ENCODE measurements at places on chromosomes 16 and 17.

- DNase-seq = no peak
Measured at GRCh38 chr16:66569827-66570405, 3.7 kb downstream of the CMTM1 start.

- DNase-seq = no peak
Measured at GRCh38 chr16:35184356-35184870, 1725.0 kb downstream of the TP53TG3F start.

DNA sequence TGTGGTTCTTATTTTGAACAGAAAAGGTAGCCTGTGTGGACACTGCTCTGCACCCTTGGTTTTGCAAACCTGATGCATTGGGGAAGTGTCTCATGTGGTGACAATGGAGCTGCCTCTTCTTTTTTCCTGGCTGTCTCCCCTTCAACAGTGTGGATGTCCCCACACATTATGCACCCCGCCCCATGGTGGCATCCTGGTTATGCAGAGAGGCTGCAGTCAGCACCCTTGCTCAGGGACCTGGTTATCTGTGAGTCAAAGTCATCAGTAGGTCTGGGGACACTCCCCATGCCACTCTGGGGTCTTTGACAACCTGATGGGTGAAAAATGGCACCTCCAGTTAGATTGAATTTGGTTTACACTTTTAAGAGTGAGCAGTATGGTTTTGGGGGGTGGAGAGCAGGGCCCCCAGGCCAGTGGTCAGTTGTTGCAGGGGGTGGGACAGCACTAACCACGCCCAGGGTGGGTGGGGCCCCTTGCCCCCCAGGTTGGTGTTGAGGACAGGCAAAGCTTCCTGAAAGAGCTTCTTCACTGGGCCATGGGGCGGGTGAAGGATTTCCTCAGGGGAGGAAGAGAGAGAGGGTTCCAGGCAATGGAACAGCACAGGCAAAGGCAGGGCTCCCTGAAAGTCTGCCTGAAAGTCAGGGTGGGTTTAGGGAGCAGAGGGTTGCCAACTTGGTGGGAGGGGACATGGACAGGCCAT, 24.6 kb upstream of the KCNJ12 start:
- no peak for DNase-seq

GRCh38 chr17:74049167-74049966, 154.1 kb upstream of the RPL38 start:
- DNase-seq = no peak

DNA sequence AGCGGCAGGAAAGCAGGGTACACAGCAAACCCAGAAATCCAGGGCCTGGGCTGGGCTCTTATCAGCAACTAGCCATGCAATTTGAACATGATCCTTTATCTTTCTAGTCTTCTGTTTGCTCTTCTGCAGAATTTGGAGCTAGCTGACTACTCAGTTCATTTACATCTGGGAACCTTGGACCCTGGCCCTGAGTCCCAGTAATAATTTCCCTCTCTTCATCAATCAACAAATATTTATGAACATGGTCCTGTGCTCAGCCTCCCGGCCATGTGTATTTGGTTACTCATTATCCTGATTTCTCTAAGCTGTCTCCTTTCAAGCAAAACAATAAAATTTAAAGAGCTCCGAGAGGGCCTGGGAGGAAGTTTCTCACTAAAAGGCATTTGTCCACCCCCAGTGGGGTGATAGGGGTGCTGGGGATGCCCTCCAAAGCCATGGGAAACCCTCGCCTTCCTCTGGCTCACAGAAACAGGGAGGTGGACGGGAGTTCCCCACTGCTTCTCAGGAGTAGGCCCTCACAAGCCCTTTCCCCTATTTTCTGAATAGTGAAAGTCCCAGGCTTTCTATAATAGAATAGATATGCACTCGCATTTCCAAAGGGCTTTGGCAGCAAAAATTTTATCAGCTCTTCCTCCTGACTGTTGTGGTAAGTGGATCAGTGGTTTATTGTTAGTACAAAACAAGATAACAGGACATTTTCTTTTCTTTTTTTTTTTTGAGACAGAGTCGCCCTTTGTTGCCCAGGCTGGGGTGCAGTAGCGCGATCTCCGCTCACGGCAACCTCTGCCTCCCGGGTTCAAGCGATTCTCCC, 6.9 kb upstream of the WDR59 start:
- DNase-seq = no peak

GRCh38 chr16:19085679-19086200, 18.3 kb downstream of the COQ7 start:
- DNase-seq = no peak

DNA sequence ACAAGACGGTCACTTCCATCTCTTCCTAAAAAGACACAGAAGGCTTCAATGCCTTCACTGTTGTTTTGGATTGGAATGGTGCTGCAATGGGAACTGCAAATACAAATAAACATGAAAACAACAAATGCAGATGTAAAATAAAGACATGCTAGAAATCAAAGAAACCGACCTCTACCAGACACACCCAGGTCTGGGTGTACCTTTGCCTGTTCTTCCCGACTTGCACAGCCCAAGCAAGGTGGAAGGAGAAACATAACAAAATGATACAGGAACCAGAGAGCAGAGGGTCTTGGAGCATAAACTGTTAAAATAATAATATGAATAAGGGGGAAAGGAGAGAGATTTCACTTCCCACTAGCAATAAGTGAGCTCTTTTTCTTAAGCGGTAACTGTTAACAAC, 17.3 kb downstream of the RFFL start:
- no peak for DNase-seq

- DNase-seq = peak; percentile 41
Measured at GRCh38 chr16:50210266-50211038, 55.9 kb upstream of the ADCY7 start.

GRCh38 chr16:1194665-1195392, 30.2 kb downstream of the TPSG1 start:
- DNase-seq = peak; percentile 4

DNA sequence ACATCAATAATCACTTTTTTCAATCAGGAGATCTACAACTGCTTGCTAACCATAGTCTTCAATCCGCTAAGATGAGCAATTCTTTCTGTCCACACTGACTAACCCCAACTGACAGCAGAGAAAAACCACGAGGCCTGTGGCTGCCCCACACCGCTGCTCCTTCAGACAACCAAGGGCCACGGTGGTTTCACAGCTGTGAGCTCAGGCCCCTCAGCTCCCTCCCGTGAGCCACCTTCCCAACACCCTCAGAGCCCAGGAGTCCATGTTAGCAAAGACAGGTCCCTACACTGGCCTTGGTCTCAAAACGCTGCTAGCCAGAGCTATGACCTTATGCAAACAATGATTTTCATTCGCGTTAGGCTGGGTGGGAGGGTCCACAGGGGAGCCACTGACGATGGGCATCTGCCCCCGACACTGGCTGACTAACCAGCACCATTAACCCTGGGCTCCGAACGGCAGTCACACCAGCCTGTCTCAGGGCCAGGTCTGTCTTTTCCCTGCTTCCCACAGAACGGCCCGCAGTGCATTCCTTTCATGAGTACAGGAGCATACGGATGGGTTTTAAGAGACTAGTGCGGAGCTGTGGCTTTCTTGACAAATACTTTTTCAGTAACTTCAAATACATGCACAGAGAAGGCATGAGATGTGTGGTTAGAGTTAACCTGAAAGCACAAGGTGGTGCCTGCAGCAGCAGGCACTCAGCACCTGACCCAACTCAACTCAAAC, 67.3 kb downstream of the ANKRD11 start:
- DNase-seq = peak; percentile 54

GRCh38 chr17:80082403-80083135, 18.8 kb upstream of the GAA start:
- peak; percentile 51 for DNase-seq
